ENCODE measurements at places on chromosomes 3 and 15.

DNA sequence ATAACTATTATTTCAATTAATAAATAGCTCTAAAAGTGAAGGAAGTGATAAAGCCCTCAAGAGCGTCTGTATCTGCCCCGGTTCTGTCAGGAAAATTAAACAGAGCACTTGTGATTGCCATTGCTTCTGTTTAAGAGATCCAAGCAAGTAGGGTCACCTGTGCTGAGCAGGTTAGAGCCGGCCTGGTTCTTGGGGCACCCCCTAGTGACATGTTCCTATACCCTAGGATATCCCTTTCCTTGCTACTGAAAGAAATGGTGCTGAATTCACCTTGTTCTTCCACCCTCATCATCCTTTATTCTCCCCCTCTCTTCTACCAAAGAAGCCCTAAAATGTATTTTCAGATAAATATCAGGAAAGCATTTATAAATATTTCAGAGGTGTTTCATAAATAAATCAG lies 323.5 kb downstream of the RORA start:
- peak; percentile 20 for DNase-seq

GRCh38 chr3:173096994-173097785 lies 43.8 kb downstream of the SPATA16 start:
- DNase-seq, result no peak

DNA sequence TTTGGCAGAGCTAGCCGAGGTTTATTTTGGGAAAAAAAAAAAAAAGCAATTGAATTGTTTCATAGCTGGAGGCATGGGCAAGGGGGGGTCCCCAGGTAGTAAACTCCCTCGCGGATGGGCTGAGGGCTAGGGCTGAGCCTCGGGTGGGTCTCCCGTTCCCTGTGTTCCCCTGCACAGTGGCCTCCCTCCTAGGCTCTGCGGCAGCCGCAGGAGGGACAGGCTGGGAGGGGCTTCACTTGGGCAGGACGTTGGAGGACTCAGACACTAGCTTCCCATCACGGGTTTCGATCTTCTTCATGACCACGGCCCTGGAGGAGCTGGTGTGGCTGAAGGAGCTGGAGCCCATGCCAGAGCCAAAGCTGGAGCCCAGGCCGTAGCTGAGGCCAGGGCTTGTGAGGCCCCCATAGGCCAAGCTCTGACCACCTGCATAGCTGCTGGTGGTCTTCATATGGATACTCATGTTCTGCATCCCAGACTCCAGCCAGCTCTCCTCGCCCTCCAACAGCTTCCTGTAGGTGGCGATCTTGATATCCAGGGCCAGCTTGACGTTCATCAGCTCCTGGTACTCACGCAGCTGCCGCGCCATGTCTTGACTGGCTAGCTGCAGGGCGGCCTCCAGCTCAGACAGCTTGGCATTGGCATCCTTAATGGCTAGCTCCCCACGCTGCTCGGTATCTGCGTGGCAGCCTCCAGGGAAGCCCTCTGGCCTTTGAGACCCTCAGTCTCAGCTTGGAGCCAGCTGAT lies 64.0 kb upstream of the CDAN1 start:
- DNase-seq, result peak; percentile 23

- no peak for DNase-seq
Measured at GRCh38 chr3:182609575-182610156, 183.6 kb upstream of the ATP11B start.

- DNase-seq, result no peak
Measured at GRCh38 chr3:174700736-174701135, 158.4 kb upstream of the NAALADL2 start.

DNA sequence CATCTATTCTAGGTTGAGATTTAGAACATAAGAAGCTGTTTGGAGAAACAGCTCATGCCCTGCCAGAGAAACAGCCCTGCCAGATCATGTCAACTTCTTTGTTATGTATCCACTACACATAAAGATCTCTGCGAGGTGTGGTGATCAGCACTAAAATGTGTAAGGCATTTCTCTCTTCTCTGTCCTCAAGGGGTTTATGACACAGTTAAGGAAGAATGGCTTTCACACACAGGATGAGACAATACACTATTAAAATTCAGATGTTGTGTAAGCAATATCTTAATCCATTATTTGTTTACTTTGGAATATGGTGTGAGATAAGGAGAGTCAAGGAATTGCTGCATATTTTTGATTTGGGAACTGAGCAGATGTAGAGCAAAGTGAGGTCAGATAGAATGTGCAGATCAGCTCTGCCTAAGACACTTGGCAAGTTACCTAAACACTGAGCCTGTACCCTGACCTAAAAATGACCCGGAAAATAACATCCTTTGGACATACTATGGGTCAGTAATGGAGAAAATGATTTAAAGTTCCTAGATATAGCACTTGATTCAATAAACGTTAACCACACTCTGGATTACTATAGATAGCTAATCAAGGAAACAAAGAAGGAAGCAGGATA lies 434.7 kb upstream of the PDZRN3 start:
- no peak for DNase-seq

GRCh38 chr15:28956491-28956890 lies 70.7 kb downstream of the APBA2 start:
- no peak for DNase-seq

DNA sequence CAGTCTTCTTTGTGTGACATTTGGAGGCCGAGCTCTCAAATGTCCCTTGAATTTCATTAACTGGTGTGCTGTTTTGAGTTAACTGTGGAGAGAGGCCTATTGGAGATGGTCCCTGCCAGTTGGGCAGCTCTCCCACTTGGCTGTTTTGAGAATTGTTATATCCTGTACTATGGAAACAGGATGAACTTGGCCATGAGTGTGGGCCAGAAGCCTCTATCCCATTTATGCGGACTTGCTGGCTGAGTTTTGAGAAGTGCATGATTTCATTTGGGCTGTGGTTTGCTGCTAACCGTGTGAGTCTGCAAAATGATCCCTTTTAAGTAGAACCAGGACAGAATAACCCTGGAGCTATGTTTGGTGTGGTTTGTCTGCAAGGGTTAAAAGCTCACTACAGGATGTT lies 366.0 kb downstream of the PTPRG start:
- no peak for DNase-seq

- no peak for DNase-seq
Measured at GRCh38 chr3:13883681-13884080, 3.8 kb upstream of the WNT7A start.

GRCh38 chr3:129181819-129182218 lies 1.9 kb downstream of the CNBP start:
- DNase-seq, result no peak

- no peak for DNase-seq
Measured at GRCh38 chr3:105828703-105829102, 40.1 kb downstream of the CBLB start.

GRCh38 chr3:88057630-88058305 lies 1.0 kb downstream of the CGGBP1 start:
- DNase-seq, result no peak

DNA sequence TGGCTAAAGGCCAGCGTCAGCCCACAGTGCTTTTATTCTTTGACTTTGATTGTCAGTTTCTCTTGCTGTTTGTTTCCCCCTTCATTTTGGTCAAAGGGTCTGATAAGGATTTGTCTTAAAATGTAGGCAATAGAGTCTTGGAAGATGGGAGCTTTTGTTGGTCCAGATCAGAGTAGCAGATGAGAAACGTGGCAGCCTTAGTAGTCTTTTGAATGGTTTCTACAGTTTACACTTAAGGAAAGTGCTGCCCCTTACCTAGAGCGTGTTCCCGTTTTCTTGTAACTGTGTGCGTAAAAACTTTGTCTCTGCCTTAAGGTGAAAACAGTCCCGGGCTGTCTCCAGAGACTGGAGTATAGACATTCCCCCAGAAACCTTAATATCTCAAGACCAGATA lies 630 bp downstream of the LXN start:
- DNase-seq, result no peak

DNA sequence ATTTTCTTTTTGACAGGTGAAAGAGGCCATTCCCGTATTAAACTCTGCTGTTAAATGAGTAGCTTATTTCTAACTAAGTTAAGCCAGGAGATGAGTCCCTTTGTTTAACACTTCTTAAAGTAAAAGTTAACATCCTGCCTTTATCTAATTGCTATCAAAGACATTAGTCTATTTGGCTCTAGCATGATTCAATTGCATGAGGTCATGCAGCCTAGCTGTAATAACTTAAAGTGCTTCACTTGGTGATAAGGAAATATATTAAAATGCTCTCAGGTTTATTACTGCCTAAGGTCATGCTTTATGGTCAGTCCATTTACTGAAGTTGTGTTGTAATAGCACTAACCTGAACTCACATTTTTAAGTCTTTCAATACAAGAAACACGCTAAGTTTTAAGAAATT lies 82.3 kb upstream of the MLF1 start:
- DNase-seq, result no peak

- no peak for DNase-seq
Measured at GRCh38 chr3:137509354-137510045, 254.6 kb upstream of the SOX14 start.
